ENCODE measurements at places on chromosomes 1 and 21. TPM values are rescaled to one million over a fixed set of nuclear protein-coding genes. Genes with fewer than 3 reads are reported as not detected.

JTB gene
- 388 TPM for total RNA-seq

CYP2J2 gene
- 0.44 TPM for total RNA-seq

L1TD1 gene
- not detected for total RNA-seq

GLIS1 gene
- 2.6 TPM for total RNA-seq

AADACL3 gene
- total RNA-seq = not detected

F3 gene
- total RNA-seq = 8.0 TPM

LRRIQ3 gene
- 0.95 TPM for total RNA-seq

C1orf141 gene
- not detected for total RNA-seq

SLC50A1 gene
- 75.2 TPM for total RNA-seq

FMO4 gene
- 0.98 TPM for total RNA-seq

CALML6 gene
- total RNA-seq = 3.0 TPM

CD1E gene
- total RNA-seq = not detected

ST3GAL3 gene
- 9.0 TPM for total RNA-seq

KIF14 gene
- total RNA-seq = 23.6 TPM

NPPA gene
- total RNA-seq = not detected

RGSL1 gene
- total RNA-seq = not detected

UBE2G2 gene
- total RNA-seq = 159 TPM

C1orf115 gene
- total RNA-seq = 5.9 TPM

DMRTA2 gene
- not detected for total RNA-seq

CNIH4 gene
- 89.9 TPM for total RNA-seq

CFHR4 gene
- not detected for total RNA-seq

CRYZL1 gene
- total RNA-seq = 16.6 TPM

AMY1C gene
- not detected for total RNA-seq

CFAP45 gene
- total RNA-seq = 1.6 TPM

RORC gene
- total RNA-seq = not detected

RPL5 gene
- total RNA-seq = 1,246 TPM

AMY1B gene
- total RNA-seq = not detected

MROH9 gene
- not detected for total RNA-seq

SEC16B gene
- total RNA-seq = 0.07 TPM

GNAT2 gene
- total RNA-seq = 0.69 TPM

TENT5C gene
- total RNA-seq = 2.2 TPM

TMPRSS15 gene
- 0.12 TPM for total RNA-seq

NR5A2 gene
- total RNA-seq = 0.36 TPM

CNTN2 gene
- total RNA-seq = 0.12 TPM

GCSAML gene
- not detected for total RNA-seq

PGLYRP4 gene
- not detected for total RNA-seq

ZNF593OS gene
- not detected for total RNA-seq

TCP10L gene
- total RNA-seq = 2.1 TPM

PDC gene
- not detected for total RNA-seq

EPHB2 gene
- total RNA-seq = 21.0 TPM

AADACL4 gene
- not detected for total RNA-seq

ADIPOR1 gene
- total RNA-seq = 137 TPM

PTGER3 gene
- 0.11 TPM for total RNA-seq

NT5C1A gene
- not detected for total RNA-seq

OLFML3 gene
- 7.0 TPM for total RNA-seq

OLFML2B gene
- total RNA-seq = 1.4 TPM

NMNAT2 gene
- total RNA-seq = 6.6 TPM

PLCH2 gene
- total RNA-seq = 5.9 TPM

HSD3B1 gene
- not detected for total RNA-seq

C1orf185 gene
- not detected for total RNA-seq

IFT25 gene
- 49.7 TPM for total RNA-seq

BLACAT1 gene
- 1.5 TPM for total RNA-seq

FAM43B gene
- total RNA-seq = 0.11 TPM

KRTAP21-2 gene
- not detected for total RNA-seq

DNASE2B gene
- not detected for total RNA-seq

LMX1A gene
- not detected for total RNA-seq

LCE1B gene
- not detected for total RNA-seq

Measured in PC-3 (cell line).